ENCODE measurements at places on chromosomes 13 and 19. TPM values are rescaled to one million over a fixed set of nuclear protein-coding genes. Genes with fewer than 3 reads are reported as not detected.

DNA sequence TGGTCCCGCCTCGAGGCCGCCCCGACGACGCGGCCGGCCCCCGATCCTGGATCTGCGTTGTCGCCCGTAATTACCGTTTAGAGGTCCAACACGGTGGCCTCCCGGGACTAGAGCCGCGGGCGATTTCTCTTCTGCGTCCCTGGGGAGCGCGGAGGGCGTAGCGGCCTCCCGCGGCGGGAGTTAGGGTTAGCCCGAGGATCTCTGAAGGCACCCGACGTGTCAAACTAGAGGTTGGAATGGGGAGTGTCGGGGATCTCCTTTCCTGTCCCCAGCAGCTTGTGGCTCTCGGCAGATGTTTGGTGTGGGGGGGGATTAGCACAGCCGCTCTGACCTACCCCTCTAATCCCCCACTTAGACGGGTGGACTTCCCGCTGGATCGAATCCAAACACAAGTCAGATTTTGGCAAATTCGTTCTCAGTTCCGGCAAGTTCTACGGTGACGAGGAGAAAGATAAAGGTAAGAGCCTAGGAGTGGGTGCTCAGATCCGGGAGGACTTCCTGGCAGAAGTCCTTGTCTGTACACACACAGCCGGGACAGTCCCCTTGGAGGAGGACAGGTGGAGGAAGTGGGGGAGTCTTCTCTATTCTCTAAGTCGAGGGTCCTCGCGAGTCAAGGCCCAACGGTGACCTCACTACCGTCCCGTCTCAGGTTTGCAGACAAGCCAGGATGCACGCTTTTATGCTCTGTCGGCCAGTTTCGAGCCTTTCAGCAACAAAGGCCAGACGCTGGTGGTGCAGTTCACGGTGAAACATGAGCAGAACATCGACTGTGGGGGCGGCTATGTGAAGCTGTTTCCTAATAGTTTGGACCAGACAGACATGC is 581 bp downstream of the CALR start:
- peaks cover 47% of the 10 kb centered on the region for H3K36me3 ChIP-seq
- H3K27me3 ChIP-seq, result no peaks in the 10 kb centered on the region
- H3K27ac ChIP-seq, result peak overlapping the region; percentile 39
- H3K4me1 ChIP-seq, result peaks cover 33% of the 10 kb centered on the region

The ZBTB32 gene
- polyA plus RNA-seq, result 0.51 TPM

DNA sequence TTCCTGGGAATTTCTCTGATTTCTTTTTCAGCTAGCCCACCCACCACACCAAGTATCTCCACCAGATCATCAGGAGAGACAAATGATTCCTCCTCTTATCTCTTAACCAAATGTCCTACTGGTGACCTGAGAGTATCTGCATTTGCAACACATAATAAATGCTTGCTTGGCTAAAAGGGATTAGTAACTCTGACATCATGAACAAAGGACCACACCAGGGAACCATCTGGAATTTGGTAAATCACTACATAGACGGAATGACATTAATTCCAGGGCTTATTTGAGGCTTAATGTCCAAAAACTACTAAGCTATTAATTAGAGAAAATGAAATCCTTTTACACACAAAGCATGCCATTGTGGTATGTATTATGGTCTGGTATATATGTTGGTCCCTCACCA is 139.0 kb downstream of the RAP2A start:
- H3K36me3 ChIP-seq, result no peaks in the 10 kb centered on the region
- H3K27ac ChIP-seq, result no peak overlapping the region
- DNase-seq, result no peak
- no peak overlapping the region for H3K4me3 ChIP-seq
- no peaks in the 10 kb centered on the region for H3K27me3 ChIP-seq

The NDUFA11 gene
- 203 TPM for polyA plus RNA-seq

DNA sequence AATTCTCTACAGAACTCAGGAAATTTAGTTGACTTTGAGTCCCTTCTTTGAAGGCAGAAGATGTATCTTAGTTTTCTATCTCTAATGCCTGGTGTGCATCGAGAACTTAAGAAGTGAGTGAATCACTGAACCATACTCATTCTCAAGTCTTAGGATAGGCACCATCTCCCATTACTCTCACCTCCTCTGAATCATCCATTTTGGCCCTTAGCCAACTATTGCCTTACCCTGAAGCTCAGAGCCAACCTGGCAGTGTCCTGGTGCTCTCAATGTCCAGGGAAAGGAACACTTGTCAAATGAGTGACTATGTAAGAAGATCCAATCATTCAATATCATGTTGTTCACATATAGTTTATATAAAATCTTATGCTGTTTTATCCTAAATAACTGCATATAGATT is 146.6 kb downstream of the RGCC start:
- peaks cover 10% of the 10 kb centered on the region for H3K36me3 ChIP-seq
- H3K4me3 ChIP-seq, result no peak overlapping the region
- peak; percentile 19 for DNase-seq

The THAP8 gene
- 9.1 TPM for polyA plus RNA-seq

The C5AR1 gene
- 2.0 TPM for polyA plus RNA-seq

The FSTL3 gene
- 32.9 TPM for polyA plus RNA-seq

GRCh38 chr19:16825312-16826052 is 3.7 kb upstream of the SIN3B start:
- DNase-seq, result peak; percentile 44
- H3K4me1 ChIP-seq, result peaks cover 5% of the 10 kb centered on the region
- H3K4me3 ChIP-seq, result peak overlapping the region; percentile 12
- H3K27me3 ChIP-seq, result peaks cover 4% of the 10 kb centered on the region

DNA sequence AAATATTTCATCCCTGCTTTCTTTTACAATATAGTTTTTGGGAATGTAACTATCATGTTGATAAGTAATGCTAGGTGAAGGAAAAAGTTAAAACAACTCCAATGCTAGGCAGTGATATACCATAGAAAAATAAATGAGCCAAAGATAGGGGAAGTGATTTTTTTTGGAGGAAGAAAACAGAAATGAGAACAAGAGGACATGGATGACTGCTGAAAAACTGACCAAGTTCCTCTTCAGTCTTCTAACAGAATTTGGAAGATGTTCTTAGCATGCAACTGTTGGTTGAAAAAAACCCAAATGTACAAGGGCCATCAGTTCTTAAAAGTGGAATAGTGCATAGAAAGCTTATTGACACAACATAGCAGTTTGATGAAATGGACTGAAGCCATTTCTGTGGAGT is 262.5 kb upstream of the STARD13 start:
- no peak for DNase-seq
- peaks cover 12% of the 10 kb centered on the region for H3K4me1 ChIP-seq
- no peaks in the 10 kb centered on the region for H3K27me3 ChIP-seq
- no peak overlapping the region for H3K27ac ChIP-seq
- H3K36me3 ChIP-seq, result no peaks in the 10 kb centered on the region
- no peak overlapping the region for H3K4me3 ChIP-seq

The POLRMT gene
- 62.1 TPM for polyA plus RNA-seq

DNA sequence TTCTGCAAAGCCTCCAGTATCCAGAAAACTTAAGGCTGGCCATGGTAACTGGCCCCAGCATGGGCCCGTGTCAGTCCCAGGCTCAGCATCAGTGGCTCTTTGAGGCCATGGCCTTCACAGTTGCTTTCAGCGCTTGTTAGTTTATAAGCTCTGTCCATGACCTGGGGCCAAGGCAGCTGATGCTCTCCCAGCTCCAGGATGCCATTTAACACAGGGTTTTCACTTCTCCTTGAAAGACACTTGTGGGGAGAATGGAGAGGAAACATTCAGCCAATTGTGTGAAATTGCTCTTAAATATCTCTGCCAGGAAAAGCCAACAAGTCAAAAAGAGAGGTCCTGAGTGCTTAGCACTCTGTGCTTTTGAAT is 321.3 kb downstream of the FOXO1 start:
- DNase-seq, result no peak
- H3K4me3 ChIP-seq, result no peak overlapping the region
- no peaks in the 10 kb centered on the region for H3K36me3 ChIP-seq
- H3K4me1 ChIP-seq, result no peaks in the 10 kb centered on the region
- no peaks in the 10 kb centered on the region for H3K27me3 ChIP-seq

Measured in large intestine (tissue), 12 donors.